ENCODE measurements at places on chromosomes 3 and 15.

DNA sequence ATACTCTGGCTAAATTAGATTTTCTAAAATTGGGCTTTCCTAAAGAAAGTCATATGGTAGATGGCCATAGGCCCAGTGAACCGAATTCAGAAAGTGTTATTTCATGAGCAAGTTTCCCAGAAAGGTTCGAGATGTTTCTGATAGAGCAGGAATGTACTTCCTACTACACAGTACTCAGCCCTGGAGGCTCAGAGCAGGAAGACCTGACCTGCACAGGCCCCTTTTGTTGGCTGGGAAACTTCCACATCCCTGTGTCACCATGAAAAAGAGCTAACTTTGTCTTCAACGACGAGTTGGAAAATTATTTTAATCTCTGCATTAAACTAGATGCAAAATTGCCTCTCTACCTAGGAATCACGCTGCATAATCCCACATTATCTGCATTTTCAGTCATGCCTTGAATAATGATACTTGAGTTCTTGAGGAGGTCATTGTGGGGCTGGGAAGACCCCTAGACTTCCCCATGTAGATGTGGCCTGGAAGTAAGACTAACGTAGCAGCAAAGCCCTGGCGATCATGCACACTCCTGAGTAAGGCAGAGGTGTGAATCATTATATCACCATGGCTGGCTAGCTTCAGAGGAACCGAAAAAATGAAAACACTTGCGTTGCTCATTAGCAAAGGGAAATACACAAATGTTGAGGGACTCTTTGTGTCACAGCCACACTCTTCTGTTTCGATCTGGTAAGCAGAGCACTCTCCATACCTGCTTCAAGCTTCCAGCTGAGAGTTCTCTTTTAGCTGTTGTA is 47.1 kb downstream of the CMTM7 start:
- DNase-seq, result no peak

GRCh38 chr3:32780735-32781210 is 37.0 kb upstream of the TRIM71 start:
- peak; percentile 99 for DNase-seq

- DNase-seq, result peak; percentile 90
These were observed 88.7 kb downstream of the GABRG3 start for GRCh38 chr15:27059610-27060202.

GRCh38 chr3:108820586-108820985 is 2.0 kb upstream of the TRAT1 start:
- DNase-seq, result no peak

DNA sequence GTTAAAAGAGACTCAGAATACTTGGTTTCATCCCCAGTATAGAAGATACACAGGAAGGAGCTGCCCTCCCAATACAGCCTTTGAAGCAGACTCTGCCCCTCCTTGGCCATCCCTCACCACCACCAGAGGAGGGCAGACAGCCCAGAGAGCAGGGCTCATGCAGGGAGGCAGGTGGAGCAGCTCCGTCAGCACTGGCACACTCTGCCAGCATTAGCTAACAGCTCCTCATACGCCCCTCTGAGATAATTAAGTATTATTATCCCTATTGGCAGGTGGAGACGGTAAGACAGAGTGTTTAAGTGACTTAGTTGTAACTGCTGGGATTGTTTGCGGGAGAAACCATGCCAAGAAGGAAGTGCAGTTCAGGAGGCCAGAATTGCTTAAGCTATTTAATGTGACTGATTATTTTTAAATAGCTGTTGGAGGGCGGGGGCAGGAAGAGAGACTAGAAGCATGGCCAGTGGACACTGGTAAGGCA is 434.0 kb downstream of the EPHB1 start:
- peak; percentile 57 for DNase-seq

DNA sequence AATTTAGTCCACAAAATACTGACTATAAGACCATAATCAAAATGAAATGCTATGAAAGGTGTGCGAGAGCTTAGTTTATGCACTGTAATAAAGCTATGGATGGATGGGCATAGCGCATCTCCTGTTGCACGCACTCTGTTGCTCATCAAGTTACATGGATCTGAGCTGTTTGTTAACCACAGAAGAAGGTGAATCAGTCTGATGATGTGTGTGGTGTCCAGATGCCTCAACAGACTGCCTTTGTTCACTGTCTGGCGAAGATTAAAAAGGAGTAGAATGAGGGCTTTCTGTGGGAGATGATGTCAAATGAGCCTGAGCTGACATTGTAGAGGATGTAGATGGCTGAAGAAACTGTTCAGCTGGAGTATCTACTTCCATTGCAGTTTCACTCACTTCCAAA is 36.1 kb downstream of the NSMCE3 start:
- DNase-seq, result no peak

All from GM23338 (cell line).